Activated CD8-positive, alpha-beta memory T cell treated with anti-CD3 and anti-CD28 coated beads, Interleukin-2, amount 10 ng/mL, durations not matched to agents 7 days and 5 days (primary cell): ENCODE measurements at places on chromosomes 7 and 10.

DNA sequence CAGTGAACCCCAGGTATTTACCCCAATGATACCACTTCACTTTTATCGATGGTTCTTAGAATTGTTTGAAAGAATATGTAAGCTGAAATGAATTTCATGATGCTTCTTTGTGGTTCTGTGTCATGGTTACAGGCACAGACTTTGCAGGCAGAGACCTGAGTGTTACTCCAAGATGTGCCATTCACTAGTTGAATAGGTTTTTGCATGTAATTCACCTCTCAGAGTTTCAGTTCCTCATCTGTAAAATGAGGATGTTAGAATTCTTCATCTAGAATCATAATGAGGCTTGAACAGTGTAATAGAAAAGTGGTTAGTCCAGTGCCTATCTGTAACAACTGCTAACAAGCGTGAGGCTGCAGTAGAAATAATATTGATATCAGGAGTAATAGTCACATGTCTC lies 54.6 kb downstream of the VSTM2A start:
- no peak for DNase-seq

- DNase-seq, result no peak
Observed at GRCh38 chr7:133642907-133643306, 390.0 kb downstream of the EXOC4 start.

GRCh38 chr10:30897547-30897946 lies 134.1 kb downstream of the ZNF438 start:
- peak; percentile 54 for DNase-seq

DNA sequence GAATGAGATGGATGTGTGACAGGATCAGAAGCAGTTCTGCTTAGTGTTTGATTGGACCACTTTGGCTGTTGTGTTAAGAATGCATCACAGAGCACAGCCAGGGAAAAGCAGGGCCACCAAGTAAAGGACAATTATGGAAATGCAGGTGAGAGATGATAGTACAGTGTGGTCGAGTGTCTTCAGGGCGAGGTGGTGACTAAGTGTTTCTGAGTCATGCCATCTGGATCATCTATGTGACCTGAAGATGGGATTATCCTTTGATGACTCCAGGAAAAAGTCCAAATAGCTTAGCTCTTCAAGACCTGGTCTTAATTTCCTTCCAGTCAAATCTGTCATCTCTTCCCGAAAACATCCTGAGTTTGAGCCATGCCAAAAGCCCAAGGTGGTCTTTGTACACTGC lies 523.2 kb upstream of the IGFBP3 start:
- DNase-seq, result no peak

DNA sequence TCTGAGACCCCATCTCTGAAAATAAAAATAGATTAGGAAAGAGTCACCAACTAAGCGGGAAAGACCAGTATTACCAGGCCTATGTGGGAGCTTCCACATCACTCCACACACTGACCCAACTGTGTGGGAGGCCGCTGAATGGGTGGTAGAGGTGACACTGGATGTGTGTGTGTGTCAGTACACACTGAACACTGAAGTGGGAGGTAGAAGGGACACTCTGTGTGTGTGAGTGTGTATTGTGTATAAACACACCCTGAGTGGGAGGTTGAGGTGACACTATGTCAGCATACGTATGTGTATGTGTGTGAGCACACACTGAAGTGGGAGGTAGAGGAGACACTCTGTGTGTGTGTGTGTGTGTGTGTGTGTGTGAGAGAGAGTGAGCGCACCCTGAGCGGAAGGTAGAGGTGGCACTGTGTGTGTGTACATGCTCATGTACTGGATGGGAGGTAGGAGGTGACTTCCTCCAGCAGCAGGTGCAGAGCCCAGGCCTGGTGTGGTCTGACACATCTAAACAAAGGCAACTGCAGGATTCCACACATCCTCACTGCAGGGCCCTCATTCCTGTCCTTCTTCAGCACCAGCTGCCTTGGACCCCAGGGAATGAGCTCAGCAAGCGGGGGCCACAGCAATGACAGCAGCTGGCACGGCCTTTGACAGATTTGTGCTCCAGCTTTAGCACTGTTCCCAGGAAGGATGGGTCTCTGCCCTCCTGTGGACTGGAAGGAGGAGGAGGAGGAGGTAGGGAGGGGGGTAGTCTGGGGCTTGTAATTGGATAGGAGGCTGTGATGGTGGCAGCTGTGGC lies 26.5 kb upstream of the RBM20 start:
- DNase-seq, result no peak
